ENCODE measurements at places on chromosomes 3 and 15.

GRCh38 chr3:81003008-81003645 lies 758.3 kb downstream of the GBE1 start:
- DNase-seq, result no peak

DNA sequence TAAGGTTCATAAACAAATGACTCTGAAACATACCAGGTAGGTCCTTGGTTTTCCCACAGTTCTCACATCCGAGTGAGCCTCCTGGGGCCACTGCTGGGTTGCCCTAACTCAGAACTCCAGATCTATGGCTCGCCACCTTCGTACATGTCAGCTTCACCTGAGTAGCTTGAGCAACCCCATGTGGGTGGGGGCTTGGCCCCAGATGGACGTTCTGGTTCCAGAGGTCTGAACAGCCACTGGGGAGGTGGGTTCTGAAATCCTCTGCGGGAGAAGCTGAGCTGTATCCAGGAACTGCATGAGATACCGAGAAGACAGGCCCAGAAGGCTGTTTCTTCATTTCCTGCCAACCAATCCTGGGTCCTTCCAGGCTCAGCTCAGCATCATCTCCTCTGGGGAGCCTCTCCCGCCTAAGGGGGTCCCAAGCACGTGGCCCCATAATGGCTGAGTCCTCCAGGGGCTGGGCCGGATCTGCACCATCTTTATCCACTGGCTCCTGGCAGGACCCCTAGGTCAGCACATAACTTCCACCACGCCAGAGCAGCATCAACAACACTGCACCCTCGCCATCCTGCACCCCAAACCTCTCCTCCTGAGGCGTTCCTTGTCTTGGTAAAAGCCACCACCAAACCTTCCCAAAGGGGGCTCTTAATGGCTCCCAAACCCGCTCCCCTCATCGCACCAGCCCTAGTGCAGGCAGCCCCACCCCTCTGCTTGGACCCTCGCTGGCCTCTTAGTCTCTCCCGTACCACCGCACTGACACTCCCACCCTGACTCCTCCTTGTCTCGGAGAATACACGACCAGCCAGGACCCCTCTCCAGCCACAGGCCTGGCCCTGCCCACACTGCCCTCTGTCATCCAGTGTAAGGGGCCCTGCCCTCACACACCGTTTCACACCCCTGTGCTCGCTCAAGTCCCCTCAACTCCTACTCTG lies 39.8 kb downstream of the PCSK6 start:
- DNase-seq, result no peak

DNA sequence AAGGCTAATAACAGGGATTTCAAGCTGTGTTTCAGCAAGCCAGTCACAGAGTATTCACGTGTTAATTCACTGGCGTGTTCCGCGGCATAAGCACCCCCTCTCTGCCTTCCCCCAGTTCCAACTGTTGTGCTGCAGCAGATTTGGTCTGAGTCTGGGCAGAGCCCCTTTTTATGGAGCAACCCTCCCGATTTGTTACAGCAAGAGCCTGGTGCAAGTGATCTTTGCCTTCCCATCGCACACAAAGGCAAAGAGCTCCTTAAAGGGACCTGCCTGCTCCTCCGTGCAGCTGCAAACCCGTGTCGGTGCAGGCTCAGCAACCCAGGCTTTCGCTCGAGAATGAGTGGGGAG lies 170.5 kb downstream of the KCNAB1 start:
- DNase-seq, result no peak

DNA sequence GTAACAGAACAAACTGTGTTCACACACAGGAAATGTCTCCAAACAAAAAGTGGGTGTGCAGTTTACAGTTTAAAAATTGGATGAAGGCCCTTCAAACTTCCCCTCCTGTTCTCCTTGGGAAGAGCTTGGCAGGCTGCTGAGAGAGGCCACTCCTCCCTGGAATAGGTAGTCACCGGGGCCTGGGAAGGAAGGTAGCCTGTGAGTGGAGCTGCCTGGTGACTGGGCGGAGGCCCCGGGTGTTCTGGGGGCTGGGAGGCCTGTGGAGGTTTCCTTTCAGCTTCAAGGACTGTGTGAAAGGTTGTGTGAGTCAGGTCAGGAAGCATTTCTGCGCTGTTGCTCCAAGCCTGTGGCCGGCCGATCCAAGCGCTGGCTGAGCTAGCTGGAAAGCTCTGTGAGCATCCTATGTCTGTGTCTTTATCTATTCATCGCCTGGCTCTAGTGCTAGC lies 14.1 kb downstream of the SLCO3A1 start:
- DNase-seq, result peak; percentile 61

- no peak for DNase-seq
Measured at GRCh38 chr3:149019580-149019979, 28.2 kb downstream of the GYG1 start.

- no peak for DNase-seq
Measured at GRCh38 chr3:123752228-123752627, 131.9 kb downstream of the MYLK start.

DNA sequence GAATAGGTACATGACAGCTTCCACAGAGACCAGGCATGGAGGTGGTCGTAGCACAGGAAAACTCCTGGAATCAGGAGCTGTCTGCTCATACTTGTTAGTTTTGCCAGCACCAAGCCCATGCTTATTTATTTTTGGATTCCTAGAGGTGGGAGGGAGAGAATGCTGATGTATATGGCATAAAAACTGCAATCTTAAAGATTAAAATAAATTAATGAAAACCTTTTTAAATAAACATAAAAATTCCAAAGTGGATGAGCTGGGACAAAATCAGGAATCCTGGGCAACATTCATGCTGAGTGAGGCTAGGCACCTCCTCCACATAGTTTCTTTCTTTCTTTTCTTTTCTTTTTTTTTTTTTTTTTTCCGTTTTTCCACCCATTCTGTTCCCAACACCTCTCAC lies 14.3 kb upstream of the BCL6 start:
- DNase-seq, result no peak

DNA sequence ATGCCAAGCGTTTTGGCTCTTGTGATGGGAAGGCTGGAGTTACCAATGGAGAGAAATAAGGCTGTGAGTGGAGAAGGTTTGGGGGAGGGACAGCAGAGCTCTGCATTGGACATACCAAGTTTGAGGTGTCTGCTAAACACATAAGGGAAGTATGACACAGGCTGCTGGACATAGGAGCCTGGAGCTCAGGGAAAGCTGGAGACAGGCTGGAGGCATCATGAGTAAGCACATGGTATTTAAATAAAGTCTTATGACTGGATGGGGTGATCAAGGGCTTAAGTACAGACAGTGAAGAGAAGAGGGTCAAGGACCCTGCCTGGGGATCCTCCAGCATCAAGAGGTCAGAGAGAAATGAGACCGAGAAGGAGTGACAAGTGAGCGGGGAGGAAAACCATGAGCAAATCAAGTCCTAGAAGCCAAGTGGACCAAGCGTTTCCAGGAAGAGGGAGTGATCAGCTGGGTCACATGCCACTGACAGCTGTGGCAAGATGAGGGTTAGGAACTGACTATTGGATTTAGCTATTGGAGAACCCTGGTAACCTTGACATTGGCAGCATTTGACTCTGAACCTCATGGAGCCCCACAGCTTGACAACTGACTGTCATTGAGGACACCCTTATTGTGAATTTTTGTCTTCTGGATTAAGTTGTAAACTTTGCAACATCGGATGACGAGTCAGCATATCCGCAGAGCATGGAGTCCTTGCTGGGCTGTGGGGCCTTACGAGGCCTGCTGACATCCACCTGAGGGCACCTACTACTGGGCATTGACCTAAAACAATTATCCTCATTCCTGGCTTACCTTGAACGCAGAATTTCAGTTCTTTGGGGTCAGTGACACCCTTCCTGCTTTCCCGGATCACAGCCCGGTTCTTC lies 78.7 kb upstream of the ETV5 start:
- no peak for DNase-seq

DNA sequence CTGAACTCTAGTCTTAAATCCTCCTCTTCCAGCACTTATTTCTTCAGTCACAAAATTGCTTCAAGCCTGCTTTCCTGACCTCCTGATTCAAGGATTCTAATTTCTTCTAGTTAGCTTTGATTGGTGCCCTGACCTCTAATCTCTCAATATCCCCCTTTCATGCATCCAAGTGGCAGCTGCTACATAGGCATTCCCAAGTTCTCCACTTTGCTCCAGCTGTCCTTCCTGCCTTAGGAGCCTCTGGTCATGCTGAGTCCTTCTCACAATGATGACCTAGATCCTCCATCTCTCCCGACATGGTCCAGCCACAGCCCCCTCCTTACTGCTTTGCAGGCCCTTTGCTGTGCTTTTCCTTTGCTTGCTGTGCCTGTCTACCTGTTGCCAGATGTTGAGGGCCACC lies 347.8 kb upstream of the C2CD4B start:
- no peak for DNase-seq

DNA sequence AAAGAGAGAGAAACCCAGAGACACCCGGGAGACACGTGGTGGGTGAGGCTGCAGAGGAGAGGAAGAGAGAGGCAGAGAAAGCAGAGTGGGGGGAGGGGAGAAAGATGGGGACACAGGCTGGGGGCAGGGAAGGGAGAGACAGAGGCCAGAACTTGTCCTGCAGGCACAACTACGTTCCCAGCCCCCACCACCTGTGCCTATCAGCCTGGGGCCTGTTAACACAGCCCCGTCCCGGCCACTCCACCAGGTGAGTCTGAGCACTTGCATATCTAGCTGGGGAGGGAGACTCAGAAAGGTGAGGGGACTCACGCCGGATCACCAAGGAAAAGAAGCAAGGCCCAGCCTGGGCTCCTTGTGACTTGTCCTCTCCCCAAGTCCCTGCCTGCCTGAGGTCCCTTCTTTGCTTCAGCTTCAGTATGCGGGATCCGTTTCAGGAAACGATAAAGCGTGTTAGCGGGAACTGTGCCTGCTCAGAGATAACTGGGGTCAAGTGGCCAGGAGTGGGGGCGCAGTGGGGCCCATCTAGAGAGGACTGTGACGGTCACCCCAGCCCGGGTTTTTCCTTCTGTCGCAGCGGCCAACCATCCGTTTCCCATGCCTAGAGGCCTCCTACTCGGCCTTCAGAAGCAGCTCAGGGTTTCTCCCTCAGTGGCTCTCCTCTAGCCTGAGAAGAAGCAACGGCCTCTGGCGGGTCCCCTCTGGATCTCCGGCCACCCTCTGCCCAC lies 10.3 kb downstream of the LINGO1 start:
- DNase-seq, result no peak

DNA sequence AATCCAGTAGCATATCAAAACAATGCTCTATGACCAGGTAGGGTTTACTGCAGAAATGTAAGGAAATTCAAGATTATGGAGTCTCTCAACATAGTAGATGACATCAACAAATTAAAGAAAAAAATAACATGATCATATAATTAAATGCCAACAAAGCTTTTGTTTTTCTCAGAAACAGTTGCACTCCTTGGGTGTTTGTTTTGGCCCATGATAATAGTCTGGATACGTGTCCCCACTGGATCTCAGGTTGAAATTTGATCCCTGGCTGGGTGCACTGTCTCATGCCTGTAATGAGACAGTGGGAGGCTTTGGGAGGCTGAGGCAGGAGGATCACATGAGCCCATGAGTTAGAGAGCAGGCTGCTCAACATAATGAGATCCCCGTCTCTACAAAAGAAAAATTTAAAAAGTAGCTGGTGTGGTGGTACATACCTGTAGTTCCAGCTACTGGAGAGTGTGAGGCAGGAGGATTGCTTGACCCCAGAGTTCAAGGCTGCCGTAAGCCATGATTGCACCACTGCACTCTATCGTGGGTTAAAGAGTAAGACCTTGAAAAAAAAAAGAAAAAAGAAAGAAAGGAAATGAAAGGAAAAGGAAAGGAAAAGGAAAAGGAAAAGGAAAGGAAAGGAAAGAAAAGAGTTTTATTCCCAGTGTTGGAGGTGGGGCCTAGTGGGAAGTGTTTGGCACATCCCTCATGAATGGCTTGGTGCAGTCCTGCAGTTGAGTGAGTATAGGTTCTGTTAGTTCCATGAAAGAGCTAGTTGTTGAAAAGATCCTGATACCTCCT lies 53.3 kb upstream of the FOXB1 start:
- no peak for DNase-seq

Data from fibroblast of skin of abdomen (primary cell).